Daoy (cell line): ENCODE measurements at places on chromosomes 3 and 15. TPM values are rescaled to one million over a fixed set of nuclear protein-coding genes. Genes with fewer than 3 reads are reported as not detected.
A peak's percentile ranks its signal among the peaks of the same experiment; 100 is the strongest.

DNA sequence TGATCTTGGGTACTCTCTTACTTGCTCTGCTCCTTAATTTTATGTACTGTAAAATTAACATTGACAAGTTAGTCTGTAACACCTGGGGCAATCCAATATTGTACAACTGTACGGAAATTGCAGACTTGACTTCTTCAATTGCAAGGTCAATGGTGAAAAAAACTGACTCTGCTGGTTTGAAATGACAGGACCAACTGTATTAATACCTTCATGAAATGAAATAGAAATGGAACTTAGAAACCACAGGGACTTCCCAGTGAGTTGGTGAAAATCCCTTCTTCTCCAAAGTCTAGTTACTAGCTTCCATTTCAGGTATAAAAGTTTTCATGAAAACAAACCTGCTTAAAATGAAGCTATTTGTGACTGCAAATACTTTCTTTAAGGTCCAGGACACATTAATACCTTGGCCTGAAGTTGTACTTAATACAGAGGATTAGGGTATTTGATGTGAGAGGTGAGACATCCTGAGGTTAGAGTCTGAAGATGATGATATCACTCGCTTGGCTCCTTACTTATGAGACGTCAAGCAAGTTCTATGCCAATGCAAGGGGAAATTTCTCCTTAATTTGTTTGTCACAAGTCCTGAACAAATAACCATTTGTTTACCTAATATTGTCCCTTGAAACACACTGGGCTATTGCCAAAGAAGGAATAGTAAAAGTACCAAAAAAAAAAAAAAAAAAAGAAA is 226.2 kb upstream of the TP63 start:
- no peak for DNase-seq

GRCh38 chr3:53730576-53730975 is 115.6 kb downstream of the CHDH start:
- no peak for DNase-seq

DNA sequence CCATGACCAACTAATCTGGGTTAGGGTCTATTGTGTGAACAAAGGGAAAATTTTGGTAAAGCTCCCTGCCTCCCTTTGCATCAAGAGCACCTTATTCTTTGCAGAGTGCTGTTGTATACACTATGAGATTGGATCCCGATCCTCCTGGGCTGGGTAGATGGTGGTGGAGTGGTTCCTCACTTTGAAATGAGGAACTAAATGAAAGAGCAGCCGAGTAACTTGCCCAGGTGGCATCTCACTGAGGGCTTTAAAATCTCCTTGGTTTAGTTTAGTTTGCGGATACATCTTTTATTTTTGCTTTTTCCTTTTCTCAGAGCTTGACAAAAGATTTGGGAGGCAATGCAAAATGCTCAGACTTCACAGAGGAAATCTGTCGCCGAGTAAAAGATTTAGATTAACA is 19.4 kb downstream of the IDH3A start:
- DNase-seq, result no peak

DNA sequence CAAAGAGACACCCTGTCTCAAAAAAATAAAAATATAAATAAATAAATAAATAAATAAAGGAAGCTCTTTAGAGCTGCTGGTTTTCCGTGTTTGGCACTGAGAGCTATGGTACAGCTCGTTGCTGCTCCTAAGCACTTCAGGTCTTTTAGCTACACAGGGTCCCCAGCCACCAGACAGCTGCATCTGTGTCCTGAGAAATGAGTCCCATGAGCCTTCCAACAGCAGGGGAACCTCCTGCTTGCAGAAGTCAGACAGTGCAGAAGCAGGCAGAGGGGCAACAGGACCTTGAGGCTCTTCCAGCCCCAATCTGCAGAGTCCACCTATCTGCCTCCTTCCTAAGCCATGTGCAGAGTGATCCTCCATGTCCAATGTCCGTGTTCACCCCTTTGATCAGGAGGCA is 159.0 kb downstream of the SV2B start:
- DNase-seq, result no peak

- DNase-seq, result no peak
Observed at GRCh38 chr3:12560505-12561190, 3.8 kb downstream of the MKRN2 start.

- DNase-seq, result no peak
Observed at GRCh38 chr3:33624756-33625155, 93.3 kb downstream of the CLASP2 start.

DNA sequence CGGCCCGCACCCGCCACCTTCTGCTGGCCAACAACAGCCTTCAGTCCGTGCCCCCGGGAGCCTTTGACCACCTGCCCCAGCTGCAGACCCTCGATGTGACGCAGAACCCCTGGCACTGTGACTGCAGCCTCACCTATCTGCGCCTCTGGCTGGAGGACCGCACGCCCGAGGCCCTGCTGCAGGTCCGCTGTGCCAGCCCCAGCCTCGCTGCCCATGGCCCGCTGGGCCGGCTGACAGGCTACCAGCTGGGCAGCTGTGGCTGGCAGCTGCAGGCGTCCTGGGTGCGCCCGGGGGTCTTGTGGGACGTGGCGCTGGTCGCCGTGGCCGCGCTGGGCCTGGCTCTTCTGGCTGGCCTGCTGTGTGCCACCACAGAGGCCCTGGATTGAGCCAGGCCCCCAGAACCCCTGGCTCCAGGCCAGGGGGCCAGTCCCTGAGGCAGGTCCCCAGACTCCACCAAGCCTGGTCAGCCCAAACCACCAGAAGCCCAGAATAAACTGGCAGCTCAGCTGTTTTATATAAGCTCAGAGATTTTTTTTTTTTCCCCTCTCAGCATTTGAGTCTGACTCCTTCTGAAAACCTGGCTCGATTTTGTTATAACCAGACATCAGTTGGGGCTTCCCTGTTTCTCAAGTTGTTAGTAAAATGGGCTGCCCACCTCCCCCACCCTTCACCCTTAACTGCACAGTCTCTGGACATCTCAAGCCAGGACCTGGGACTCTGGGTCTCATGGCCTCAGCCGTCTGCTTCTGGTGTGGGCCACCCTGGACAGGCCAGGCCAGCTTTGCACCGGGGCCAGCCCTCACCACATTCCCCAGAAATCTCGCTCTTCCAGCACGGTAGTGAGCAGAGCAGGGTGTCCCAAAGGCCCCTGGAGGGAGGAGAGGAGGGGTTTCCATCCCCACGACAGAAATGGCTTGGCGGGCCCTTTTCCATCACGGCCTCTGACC is 1.6 kb downstream of the GP9 start:
- no peak for DNase-seq

- no peak for DNase-seq
Observed at GRCh38 chr3:177250151-177250550, 52.9 kb upstream of the TBL1XR1 start.

DNA sequence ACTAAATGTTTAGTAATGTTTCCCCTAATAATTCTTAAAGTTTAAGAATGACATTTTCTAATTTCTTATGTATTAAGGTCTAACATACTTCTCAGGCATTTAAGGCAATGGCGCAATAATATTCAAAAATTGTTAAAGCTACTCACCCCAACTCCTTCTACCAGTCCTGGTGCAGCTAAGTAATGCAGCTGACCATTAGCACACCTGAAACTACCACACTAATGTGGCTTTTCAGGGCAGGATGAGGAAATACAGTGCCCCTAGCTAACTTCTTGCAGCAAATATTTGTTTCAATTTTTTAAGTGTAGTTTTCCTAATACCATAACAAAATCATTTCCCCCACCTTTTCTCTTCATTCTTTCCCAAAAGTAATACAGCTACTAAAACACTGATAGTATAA is 827.7 kb downstream of the FHIT start:
- no peak for DNase-seq

DNA sequence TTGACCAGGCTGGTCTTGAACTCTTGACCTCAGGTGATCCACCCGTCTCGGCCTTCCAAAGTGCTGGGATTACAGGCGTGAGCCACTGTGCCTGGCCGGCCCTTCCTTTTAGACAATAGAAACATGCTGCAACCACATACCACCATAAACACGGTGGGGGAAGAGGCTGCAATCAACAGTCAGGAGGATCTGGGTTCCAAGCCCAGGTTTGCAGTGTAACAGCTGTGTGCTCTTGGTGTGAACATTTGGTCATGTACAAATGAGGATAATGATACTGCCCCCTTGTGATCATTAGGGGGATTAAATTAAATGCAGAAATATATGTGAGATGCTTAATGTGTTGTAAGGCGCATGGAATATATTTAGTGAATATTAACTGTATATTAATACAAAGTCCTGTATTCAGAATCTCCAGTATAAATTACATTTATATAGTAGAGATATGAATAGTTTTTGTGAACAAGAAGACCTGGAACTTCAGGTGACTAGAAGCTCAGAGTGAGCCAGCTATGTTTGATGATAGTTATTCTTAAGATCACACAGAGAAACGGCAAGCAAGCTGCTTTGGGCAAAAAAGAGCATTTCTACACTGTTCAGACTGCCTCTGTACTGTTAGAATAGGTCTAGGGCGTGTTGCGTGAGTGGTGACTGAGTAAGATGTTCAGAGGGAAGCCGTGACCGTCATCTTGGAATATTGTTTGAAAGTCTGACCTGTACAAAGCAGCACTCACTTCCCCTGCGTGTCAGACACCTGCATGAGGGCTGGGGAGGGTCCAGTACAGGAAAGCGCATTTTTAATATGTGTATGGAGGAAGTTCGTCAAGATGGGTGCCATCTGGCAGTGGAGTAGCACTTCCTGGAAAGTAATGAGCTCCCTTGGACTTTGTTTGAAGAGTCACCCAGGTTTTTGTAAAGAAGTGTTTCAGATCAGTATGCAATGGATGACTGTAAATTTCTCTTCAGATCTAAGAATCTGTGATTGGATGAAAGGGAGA is 125.8 kb downstream of the PGPEP1L start:
- DNase-seq, result peak; percentile 56

DNA sequence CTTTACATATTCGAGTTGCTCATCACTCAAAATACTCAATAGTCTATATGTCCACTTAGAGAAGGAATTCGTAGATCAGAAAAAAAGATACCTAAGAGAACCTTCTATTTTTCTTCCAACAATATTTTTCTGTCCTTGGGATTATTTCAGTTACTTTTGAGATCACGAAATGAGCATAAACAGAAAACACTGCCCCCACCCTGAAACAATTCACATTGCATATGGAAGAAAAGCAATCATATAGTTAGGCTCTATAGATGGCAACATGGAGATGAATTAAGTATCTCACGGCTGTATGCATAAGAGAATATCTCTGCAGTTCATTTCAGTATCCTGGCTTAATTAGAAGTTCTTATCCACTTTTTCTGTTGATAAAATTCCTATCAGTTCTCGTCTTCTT is 391.1 kb downstream of the FGF12 start:
- DNase-seq, result no peak

GRCh38 chr3:59953104-59953503 is 903.3 kb upstream of the CFAP20DC start:
- DNase-seq, result no peak

DNA sequence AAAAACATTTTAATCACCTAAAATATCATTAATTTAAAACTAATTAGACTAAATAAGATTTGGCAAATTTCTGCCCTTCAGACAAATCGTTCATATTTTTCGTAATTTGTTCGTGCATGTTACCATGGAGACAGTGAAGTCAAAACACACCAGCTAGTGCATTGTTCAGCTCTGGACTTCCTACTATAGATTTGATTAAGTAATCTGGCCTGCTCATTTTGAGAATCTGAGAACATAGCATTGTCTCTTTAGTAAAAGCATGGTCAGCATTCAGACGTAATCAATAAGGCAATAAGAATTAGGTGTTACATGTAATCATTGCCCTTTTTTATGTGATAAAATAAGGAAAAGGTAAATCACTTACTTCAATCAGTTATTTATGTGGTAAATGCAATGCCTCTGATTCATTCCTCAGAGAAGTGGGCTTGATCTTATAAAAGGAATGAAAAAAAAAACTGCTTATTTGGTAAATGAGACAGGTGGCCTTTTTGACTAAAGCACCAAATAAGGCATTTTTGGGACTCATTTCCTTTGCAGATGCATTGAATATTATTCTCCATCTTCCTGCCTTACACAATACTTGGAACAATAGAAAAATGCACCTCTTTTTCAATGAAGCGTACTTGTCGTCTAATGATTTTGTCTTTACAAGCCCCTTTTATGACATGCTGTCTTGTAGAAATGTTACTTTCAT is 84.5 kb upstream of the FNDC3B start:
- no peak for DNase-seq

- DNase-seq, result no peak
Observed at GRCh38 chr15:95758851-95759250, 571.6 kb upstream of the NR2F2 start.

DNA sequence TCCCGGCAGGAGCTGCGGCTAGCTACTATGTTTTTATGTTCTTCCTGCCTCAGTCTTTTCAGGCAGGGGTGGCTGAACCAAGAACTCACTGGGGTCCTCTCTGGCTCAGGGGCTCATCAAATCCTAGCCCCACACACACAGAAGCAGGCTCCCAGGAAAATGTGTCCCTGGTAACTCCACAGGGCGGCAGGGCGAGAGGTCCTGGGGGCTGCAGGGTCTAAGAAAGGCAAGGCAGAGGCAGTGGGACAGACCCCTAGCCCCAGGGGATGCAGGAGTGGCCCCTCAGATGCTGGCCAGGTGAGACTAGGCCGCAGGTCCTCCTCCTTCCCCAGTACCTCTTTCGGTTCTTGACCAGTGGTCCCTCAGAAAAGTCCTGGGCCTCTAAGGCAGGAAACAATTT is 48.9 kb downstream of the PTH1R start:
- DNase-seq, result no peak

GRCh38 chr3:36434687-36435426 is 54.6 kb downstream of the STAC start:
- DNase-seq, result no peak

- DNase-seq, result peak; percentile 28
Observed at GRCh38 chr15:76057332-76058000, 2.3 kb upstream of the TMEM266 start.

DNA sequence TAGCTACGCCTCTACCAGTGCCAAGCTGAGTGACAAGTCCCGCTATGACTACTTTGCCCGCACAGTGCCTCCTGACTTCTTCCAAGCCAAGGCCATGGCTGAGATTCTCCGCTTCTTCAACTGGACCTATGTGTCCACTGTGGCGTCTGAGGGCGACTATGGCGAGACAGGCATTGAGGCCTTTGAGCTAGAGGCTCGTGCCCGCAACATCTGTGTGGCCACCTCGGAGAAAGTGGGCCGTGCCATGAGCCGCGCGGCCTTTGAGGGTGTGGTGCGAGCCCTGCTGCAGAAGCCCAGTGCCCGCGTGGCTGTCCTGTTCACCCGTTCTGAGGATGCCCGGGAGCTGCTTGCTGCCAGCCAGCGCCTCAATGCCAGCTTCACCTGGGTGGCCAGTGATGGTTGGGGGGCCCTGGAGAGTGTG is 5.7 kb downstream of the GRM2 start:
- DNase-seq, result no peak

Gene TRNT1
- total RNA-seq, result 21.8 and 29.6 TPM in 2 replicates

Gene NR1I2
- total RNA-seq, result 1.0 and 1.3 TPM in 2 replicates

Gene SLC9C1
- total RNA-seq, result not detected in 2 replicates

Gene KIF7
- total RNA-seq, result 3.2 and 3.6 TPM in 2 replicates

Gene GHRL
- total RNA-seq, result not detected in 2 replicates

Gene GOLGA8N
- total RNA-seq, result 0.23 and 0.51 TPM in 2 replicates
